Muscle of arm (tissue), 14 donors: ENCODE measurements at places on chromosomes 16 and 17. TPM values are rescaled to one million over a fixed set of nuclear protein-coding genes. Genes with fewer than 3 reads are reported as not detected.
A peak's percentile ranks its signal among the peaks of the same experiment; 100 is the strongest.

ACSM3 gene
- polyA plus RNA-seq = 3.3 TPM

- DNase-seq = no peak
These were observed 99.4 kb upstream of the LHX1 start for GRCh38 chr17:36837939-36838272.

DNA sequence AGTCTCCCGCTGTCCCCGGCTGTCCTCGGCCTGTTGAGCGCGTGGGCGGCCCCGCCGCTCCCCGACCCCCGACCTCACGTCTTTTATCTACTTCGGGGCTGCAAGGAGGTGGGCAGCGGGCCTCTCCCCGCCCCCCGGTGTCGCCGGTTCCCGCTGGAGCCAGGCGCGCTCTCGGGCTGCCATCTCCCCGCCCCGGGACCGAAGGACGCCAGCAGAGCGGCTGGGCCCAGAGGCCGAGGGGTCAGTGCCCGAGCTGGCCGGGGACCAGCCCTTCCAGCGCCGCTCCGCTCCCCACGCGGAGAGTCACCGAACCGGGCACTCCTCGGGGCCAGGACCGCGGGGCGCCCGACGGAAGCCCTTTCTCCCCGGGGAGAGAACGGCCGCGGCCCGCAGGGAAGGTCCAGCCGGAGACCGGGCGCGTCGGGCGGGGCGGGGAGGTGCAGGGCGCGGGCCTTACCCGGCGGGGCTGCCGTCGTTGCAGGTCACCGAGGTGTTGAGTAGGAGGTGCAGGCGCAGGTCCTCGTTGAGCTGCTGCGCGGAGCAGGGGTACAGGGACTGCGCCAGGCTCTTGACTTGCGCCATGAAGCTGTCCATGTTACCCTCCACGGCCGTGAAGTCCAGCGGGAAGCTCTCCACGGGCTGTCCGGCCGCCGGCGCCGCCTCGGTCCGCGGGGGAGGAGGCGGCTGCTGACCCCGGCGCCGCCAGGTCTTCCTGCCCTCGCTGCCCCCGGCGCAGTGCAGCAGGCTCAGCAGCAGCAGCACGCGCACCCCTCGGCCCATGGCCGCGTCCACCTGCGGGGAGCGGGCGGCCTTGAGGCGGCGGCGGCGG, 643 bp downstream of the NOTUM start:
- no peak for DNase-seq

GRCh38 chr17:67157732-67158639, 87.0 kb downstream of the HELZ start:
- peak; percentile 15 for DNase-seq

- no peak for DNase-seq
These were observed 40.6 kb downstream of the STH start for GRCh38 chr17:46039592-46040186.

- no peak for DNase-seq
These were observed 18.4 kb downstream of the PLCG2 start for GRCh38 chr16:81797443-81797842.

CCL7 gene
- not detected for polyA plus RNA-seq

MARCHF10 gene
- polyA plus RNA-seq = 0.24 TPM

- DNase-seq = no peak
These were observed 12.5 kb downstream of the TAF1C start for GRCh38 chr16:84174396-84174795.

DNA sequence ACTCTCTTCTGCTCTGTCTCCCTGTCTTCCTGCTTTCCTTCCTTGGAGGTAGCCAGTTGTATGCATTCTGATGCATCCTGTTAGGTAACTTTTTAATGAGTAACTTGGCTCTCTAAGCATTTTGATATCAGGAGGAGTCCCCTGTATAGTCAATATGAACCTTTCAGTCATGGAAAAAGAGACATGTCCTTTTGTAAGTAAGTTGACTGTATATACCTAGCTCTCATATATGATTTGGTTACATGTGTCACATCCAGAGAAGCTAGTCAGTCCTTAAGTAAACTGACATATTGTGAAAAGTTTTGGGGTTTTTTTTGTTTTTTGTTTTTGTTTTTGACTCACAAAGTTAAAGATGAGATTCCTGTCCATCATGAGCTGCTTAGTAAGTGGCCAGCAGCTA, 18.8 kb downstream of the UTP18 start:
- no peak for DNase-seq

DNA sequence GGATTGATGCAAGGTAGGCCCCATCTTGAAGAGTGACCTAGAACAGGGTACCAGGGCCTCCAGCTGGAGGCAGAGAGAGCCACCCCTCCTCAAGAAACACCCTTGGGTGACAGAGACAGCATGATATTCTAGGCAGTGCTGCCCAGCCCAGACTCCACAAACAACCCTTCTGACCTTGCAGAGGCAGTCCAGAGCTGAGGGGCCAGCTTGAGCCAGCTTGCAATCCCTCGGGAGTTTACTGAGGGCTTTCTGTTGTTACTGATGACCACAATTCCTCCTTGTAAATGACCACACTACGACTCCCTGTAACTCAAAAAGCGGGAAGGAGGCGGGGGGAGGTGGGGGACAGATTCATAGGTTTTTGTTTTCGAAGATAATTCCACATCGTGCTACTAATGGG, 18.6 kb upstream of the MNT start:
- DNase-seq = no peak

CACNG1 gene
- 176 TPM for polyA plus RNA-seq

- no peak for DNase-seq
These were observed 343.0 kb upstream of the ZFHX3 start for GRCh38 chr16:73390936-73391335.

DNA sequence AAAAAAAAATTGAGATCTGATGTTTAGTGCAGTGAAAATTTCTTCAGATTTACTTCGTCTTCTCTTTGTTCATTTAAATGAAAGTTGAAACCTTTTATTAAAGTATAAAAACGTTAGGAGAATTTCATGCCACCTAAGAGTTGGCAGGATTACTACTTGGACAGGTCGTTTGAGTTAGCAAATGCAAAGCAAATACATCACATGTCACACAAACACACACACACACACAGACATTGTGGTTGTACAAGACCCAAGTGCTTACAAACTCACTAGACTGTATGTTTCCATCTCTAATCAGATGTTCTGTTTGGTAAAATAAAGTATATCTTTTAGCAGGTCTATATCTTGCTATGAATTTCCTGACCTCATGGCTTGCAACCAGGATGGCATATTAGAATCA, 185.6 kb upstream of the COX10 start:
- no peak for DNase-seq

- DNase-seq = no peak
These were observed 23.8 kb downstream of the TEX14 start for GRCh38 chr17:58667934-58668597.

- no peak for DNase-seq
These were observed 154.0 kb downstream of the LGALS9B start for GRCh38 chr17:20313306-20313705.

GRCh38 chr17:68384941-68385340, 72.4 kb downstream of the WIPI1 start:
- DNase-seq = no peak

DNA sequence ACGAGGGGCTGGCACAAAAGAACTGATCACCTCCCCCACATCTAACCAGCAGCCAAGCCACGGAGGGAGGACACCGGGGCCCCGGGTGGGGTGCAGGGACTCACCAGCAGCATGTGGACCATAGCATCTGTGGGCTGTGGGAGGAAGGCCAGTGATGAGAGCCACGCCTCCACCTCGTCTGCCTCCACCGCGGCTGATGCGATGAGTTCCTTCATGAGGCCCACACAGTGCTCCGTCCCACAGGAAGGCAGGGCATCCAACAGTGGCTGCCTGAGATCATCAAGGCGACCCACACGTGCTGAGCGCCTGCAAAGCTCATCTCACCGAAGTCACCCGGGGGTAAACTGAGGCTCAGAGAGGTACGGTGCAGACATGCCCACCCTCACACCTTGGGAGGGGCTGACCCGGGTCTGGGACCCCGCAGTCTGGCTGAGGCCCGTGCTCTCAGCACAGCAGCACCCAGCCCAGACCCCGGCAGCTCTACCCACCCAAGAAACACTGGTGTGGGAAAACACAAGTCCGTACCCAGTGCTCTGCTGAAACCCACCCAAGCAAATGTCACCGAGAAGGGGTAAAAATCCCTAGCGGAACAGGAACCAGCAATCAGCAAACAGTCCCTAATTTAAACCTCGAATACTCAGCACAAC, 85.9 kb downstream of the LITAF start:
- no peak for DNase-seq

ASPHD1 gene
- 10.5 TPM for polyA plus RNA-seq

DNA sequence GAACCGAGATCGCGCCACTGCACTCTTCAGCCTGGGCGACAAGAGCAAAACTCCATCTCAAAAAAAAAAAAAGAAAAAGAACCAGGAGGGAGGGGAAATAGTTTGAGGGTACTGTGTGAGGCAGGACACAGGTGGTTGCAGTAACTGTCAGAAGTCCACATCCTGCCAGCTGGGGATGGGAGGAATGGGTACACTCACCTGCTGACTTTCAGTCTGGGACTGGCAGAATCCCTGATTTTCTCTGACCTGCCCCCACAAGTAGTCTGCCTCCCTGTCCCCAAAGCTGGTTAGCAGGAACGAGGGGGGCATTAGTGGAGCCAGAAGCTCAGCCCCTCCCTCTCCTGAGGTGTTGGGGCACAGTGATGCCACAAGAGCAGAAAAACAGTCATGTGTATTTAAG, 7.1 kb upstream of the ARL5C start:
- no peak for DNase-seq

SLC16A5 gene
- 7.0 TPM for polyA plus RNA-seq

GRCh38 chr17:82788206-82789001, 36.5 kb downstream of the TBCD start:
- DNase-seq = no peak

GRCh38 chr17:49287481-49287880, 56.9 kb upstream of the PHOSPHO1 start:
- no peak for DNase-seq

DNA sequence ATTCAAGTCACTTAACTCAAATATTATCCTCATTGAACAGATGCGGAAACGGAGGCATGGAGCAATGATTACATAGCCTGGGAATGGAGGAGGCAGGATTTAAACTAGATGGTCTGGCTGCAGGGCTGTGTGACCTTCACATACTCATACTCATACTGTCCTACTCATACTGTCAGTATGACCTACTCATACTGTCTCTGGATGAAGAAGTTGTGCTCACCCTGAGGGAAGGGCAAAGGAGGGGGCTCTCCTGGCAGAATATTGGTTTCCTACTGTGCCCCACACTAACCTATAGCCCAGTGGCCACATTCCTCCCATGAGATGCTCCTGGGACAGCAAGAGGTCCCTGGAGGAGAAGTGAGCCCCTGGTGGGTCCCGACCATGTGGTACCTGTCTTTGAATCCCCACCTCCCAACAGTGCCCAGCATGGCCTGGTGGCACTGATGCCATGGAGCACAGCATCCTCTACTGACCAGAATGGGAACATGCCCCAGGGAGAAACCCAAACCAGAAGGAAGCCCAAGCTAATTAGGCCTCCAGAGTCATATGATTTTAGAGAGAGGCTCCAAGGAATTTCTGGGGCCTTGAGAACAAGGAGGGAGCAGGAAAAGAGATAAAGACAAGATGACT, 197.3 kb upstream of the SDK2 start:
- no peak for DNase-seq

GRCh38 chr17:42639525-42640113, 19.5 kb upstream of the TUBG2 start:
- no peak for DNase-seq

KRTAP1-5 gene
- not detected for polyA plus RNA-seq

DNA sequence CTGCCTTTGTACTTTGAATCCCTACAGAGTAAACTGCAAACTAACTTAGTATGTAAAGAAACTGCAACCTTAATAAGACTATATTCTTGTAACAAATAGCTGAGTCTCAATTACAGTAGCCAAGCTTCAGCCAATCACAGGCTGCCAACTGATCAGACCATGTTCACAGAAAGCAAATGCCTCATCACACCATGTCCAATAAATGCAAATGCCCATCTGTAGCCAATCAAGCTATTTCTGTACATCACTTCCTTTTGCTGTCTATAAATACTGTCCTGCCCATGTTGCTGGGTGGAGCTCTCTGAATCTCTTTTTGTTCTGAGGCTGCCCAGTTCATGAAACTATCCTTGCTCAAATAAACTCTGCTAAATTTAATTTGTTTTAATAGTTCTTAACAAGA, 531.7 kb upstream of the TOM1L1 start:
- no peak for DNase-seq

ADORA2B gene
- 4.7 TPM for polyA plus RNA-seq

OR1F1 gene
- polyA plus RNA-seq = not detected

DNA sequence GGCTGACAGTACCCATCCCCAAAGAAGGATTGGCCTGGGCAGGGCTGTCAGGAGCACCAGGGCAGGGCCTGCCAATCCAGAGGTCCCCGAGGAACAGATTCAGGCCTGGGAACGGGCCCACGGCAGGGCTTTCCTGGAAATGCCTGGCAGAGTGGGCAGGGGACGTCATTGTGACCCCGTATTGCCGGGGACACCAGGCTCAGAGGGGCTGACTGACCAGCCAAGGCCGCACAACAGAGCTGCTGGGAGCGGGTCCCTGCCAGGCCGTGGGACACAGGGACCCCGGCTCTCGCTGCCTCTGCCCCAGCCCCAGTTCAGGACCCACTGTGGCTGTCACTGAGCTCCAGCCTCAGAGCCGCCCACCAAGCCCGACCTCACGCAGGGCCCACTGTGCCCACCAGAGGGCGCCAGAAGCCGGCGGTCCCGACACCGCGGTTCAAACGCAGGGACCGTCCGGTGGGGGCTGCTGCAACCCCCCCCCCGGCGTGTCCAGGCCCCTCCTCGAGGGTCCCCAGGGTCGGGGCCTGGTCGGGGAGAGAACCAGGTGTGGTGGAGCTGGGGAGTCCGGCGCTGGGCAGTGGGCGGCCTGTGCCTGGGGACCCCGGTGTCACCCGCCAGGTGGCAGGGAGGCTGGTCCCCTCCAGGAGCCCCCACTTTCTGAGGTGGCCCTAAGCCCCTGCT, 15.2 kb upstream of the SSTR5 start:
- no peak for DNase-seq

DNA sequence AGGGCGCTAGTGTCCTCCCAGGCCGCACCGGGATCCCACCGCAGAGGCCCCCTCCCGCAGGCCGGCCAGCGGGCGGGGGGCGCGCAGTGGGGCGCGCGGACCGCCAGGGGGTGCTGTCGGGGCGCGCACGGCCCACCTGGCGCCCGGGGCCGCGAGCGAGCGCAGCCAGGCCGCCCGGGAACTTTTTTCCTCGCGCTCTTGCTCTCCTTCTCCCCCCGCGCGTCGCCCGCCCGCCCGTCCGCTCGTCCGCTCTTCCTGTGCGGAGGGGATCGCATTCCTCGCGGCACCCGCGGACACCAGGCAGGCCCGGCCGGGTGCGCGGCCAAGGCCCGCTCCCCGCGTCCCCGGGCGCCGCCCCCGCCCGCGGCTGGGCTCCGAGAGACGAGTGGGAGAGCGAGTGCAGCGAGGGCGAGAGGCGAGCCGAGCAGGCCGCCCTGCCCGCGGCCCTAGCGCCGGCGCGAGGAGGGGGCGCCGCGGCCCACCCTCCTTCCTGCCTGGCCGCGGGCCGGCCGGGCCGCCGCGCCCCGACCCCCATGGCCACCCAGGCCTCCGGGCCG, at the start of gene RAI1:
RAI1 (plus strand) TSS at position 272 of the 557 bp plus-strand sequence. CDS start 111,491 bp downstream, outside the sequence.
- DNase-seq = peak; percentile 81

DNA sequence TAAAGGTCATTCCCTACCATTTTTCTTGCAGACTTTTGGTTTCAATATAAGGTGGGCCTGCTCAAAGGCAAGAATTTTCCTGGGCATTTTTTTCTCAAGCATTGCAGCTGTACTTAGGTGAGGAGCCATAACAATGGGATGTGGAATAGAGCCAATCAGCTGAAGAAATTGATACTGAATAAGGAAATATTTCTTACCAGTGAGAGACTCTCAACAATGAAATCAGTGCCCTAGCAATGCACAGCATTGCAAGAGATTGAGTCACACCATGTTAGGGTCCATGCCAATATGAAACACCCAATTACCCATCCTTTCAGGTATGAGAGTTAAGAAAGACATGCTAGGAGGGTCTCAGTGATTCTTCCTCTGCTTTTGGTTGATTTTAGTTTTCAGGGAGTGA, 237.6 kb downstream of the SOX9 start:
- DNase-seq = no peak
